ENCODE measurements at places on chromosomes 2 and 18. TPM values are rescaled to one million over a fixed set of nuclear protein-coding genes. Genes with fewer than 3 reads are reported as not detected.

GRCh38 chr18:46332921-46333341 lies 228.7 kb downstream of the HAUS1 start:
- H3K4me1 ChIP-seq: no peaks in the 10 kb centered on the region
- H3K27me3 ChIP-seq: no peaks in the 10 kb centered on the region
- no peak overlapping the region for H3K27ac ChIP-seq
- no peak for DNase-seq

GRCh38 chr2:88429929-88430328 lies 22.6 kb downstream of the FOXI3 start:
- no peaks in the 10 kb centered on the region for H3K27me3 ChIP-seq
- no peak overlapping the region for H3K4me3 ChIP-seq
- no peaks in the 10 kb centered on the region for H3K4me1 ChIP-seq
- no peak for DNase-seq
- no peak overlapping the region for H3K27ac ChIP-seq
- H3K36me3 ChIP-seq: no peaks in the 10 kb centered on the region

DNA sequence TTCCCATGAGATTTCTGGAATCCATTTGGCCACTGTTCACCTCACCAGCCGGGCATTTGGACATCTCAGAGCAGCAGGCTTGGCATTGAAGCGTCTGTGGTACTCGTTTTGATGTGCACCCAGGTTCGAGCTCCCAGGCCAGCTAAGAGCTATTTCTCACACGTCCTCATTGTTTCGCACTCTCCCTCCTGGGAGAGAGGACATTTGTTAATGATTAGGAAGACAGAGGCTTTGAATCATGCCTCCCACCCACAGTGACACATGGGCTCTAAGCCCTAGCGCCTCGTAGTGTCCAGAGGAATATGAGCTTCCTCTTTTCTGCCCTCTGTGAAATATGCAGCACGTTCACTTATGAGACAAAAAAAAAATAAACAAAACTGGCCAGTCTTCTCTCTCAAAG lies 361.8 kb downstream of the RND3 start:
- no peaks in the 10 kb centered on the region for H3K27me3 ChIP-seq
- no peaks in the 10 kb centered on the region for H3K4me1 ChIP-seq
- H3K4me3 ChIP-seq: no peak overlapping the region
- no peak overlapping the region for H3K27ac ChIP-seq
- no peaks in the 10 kb centered on the region for H3K36me3 ChIP-seq

GRCh38 chr2:219253753-219254589 lies at the start of gene TUBA4A:
Gene TUBA4A (minus strand): TSS chr2:219253918. CDS start chr2:219253858, 60 bp downstream.
- H3K27ac ChIP-seq: peak within 1 kb of the TSS; percentile 95
- H3K4me3 ChIP-seq: peak within 1 kb of the TSS; percentile 76
- peaks cover 7% of the 10 kb centered on the region for H3K36me3 ChIP-seq
- peaks cover 50% of the 10 kb centered on the region for H3K4me1 ChIP-seq
- DNase-seq: no peak

- DNase-seq: no peak
- no peak overlapping the region for H3K4me3 ChIP-seq
- no peaks in the 10 kb centered on the region for H3K36me3 ChIP-seq
- H3K4me1 ChIP-seq: no peaks in the 10 kb centered on the region
- no peaks in the 10 kb centered on the region for H3K27me3 ChIP-seq
Observed at GRCh38 chr2:143758629-143759330, 629.6 kb downstream of the ARHGAP15 start.

DNA sequence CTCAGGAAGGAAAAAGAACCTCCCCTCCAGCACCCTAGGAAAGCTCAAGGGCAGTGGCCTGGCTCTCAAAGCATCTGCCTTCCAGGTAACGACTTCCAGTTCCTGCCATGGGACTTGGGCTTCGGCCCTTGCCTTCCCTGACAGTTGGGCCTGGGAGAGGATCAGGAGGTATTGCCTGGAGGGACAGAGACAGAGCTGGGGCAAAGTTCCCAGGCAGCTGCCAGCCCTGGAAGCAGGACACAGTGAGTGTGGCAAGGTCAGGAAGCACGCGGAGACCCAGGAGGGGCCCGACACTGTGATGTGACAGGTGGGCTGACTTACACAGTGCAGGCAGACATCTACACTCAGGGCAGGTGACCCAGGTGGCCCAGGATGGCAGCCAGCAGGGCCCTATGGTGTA lies 87.5 kb upstream of the BOD1L2 start:
- no peaks in the 10 kb centered on the region for H3K27me3 ChIP-seq
- no peak overlapping the region for H3K4me3 ChIP-seq
- DNase-seq: no peak
- no peak overlapping the region for H3K27ac ChIP-seq
- no peaks in the 10 kb centered on the region for H3K36me3 ChIP-seq

DNA sequence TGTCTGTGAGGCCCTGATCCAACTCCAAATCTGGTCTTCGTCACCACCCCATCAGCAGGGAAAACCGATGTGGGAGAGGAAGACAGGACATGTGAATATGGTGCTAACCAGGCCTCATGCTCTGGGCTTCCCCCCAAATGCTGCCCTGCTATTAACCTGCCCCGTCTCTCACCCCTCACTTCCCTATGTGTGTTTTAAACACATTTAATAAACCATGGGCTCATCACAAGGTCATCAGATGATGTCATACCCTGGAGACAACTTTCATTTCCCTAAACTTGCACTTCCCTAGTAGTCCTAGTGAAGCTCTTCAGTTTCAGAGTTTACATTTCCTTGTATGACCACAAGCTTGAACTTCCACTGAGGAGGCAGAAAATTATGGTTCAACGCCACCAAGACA lies 49.9 kb downstream of the CD8B2 start:
- DNase-seq: no peak
- no peaks in the 10 kb centered on the region for H3K36me3 ChIP-seq
- no peak overlapping the region for H3K4me3 ChIP-seq
- no peaks in the 10 kb centered on the region for H3K4me1 ChIP-seq

- H3K36me3 ChIP-seq: no peaks in the 10 kb centered on the region
- H3K27me3 ChIP-seq: no peaks in the 10 kb centered on the region
- DNase-seq: no peak
- H3K4me1 ChIP-seq: no peaks in the 10 kb centered on the region
- no peak overlapping the region for H3K4me3 ChIP-seq
Observed at GRCh38 chr2:863732-864450, 86.8 kb upstream of the SNTG2 start.

DNA sequence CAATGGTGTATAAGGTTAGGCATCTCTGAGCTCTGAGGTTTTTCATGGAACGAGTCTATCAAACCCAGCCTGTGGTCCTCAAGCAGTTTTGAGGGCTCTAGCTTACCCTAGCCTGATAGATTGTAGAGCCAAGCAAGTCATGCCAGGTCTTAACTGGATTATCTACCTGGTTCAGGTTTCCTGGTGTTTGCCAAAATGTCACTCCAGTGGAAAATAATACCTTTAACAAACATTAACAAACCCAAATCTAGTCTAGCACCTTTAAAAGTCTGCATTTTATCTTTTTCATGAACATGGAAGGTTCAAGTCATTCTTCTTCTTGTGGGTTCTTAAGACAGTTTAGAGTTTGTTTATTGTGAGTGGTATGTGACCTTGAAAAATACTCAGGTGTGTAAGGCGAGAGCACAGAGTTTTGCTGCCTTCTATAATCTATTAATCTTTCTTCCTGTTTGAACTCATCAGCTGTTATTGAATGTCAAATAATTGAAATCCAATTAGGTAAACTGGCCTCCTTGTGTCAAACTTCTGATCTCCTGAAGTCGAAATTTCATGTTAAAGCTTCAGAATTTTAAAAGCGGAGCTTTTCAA lies 13.4 kb upstream of the ADGRF3 start:
- no peak for DNase-seq
- no peaks in the 10 kb centered on the region for H3K27me3 ChIP-seq
- no peaks in the 10 kb centered on the region for H3K4me1 ChIP-seq

DNA sequence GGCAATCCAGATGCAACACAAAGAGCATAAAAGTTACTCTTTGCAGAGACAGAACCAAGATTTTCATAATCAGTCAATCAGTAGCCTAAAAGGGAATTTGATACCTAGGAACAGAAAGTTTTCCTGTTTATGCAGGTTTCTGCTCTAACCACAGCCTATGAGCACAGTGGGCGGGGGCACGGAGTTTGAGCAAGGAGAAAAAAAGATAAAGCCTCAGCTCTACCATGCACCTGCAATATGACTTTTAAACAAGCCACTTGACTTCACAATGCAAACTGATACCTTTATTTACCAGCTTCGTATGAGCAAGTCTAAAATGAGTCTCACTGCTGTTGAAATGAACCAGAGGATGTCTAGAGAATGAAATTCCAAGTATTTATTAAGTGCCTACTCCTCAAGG lies 5.6 kb upstream of the LRATD1 start:
- H3K27ac ChIP-seq: no peak overlapping the region
- DNase-seq: no peak
- no peaks in the 10 kb centered on the region for H3K27me3 ChIP-seq
- H3K4me3 ChIP-seq: no peak overlapping the region
- no peaks in the 10 kb centered on the region for H3K4me1 ChIP-seq

GRCh38 chr18:44946529-44947113 lies 265.9 kb downstream of the SETBP1 start:
- no peaks in the 10 kb centered on the region for H3K27me3 ChIP-seq
- no peak overlapping the region for H3K27ac ChIP-seq
- DNase-seq: no peak
- H3K4me1 ChIP-seq: no peaks in the 10 kb centered on the region
- H3K36me3 ChIP-seq: peaks cover 9% of the 10 kb centered on the region

GRCh38 chr2:20040489-20041172 lies 10.8 kb downstream of the LAPTM4A start:
- H3K27ac ChIP-seq: no peak overlapping the region
- H3K4me1 ChIP-seq: peaks cover 51% of the 10 kb centered on the region
- peaks cover 27% of the 10 kb centered on the region for H3K36me3 ChIP-seq
- DNase-seq: no peak
- H3K27me3 ChIP-seq: no peaks in the 10 kb centered on the region

DNA sequence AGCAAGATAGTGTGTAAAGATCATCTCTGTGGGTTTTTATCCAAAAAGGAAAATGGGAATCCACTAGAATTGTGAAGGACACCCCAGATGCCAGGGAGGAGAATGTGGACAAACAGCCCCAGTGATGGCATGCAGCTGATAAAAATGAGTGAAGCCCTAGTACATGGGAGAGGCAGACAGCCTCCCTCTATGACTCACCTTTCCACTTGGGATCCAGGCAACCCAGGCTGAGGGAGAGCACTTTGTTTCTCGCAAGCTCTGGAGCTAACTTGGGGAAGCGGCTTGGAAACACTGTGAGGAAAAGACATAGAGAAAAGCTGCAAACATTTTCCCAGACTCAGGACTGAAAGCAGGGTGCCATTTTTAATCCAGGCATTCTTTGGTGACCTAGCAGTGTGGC lies 5.3 kb upstream of the FLACC1 start:
- peaks cover 2% of the 10 kb centered on the region for H3K4me1 ChIP-seq
- H3K36me3 ChIP-seq: peaks cover 10% of the 10 kb centered on the region
- DNase-seq: no peak
- no peaks in the 10 kb centered on the region for H3K27me3 ChIP-seq
- no peak overlapping the region for H3K4me3 ChIP-seq

DNA sequence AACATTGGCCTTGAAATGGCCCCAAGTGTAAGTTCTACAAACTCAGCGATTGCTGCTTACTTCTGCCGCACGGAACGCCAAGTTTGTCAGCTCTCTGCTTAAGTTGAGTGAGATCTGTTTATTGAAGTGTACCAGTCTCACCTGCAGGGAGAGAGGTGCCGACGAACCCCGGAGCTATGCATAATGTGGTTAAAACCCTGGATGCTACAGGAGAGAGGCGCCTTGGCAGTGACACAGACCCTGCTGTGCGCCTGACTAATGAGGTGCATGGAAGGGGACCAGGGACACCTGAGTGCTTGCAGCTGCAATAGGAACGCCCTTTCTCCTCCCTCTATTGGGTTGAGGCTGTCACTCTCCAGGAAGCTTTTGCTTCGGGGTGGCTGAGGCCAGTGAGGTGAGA lies 979 bp downstream of the SLC9A2 start:
- no peak overlapping the region for H3K27ac ChIP-seq
- DNase-seq: no peak
- no peaks in the 10 kb centered on the region for H3K36me3 ChIP-seq

DNA sequence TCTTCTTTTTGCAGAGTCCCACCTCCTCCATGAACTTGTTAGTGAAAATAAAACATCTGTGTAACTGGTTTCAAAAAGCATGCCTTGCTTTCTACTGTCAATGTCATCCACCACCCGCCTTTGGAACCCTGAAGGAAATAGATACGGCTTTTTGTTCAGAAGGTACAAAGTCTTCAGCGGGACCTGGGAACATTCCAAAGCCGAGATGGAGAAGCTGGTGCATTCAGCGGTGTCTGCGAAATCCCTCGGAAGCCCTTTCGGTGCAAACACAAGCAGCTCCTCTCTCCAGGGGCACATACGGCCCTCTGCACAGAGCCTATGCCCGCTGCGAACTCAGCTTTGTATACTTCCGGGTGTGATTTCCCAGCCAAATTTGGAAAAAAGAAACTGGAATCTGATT lies 555.8 kb upstream of the SALL3 start:
- H3K27me3 ChIP-seq: no peaks in the 10 kb centered on the region
- H3K4me1 ChIP-seq: no peaks in the 10 kb centered on the region
- DNase-seq: no peak
- no peak overlapping the region for H3K4me3 ChIP-seq
- H3K36me3 ChIP-seq: no peaks in the 10 kb centered on the region

- H3K4me1 ChIP-seq: no peaks in the 10 kb centered on the region
- no peak for DNase-seq
- H3K36me3 ChIP-seq: no peaks in the 10 kb centered on the region
- no peak overlapping the region for H3K4me3 ChIP-seq
- H3K27ac ChIP-seq: no peak overlapping the region
Observed at GRCh38 chr2:7694076-7694985, 777.1 kb downstream of the RNF144A start.

GRCh38 chr2:71605173-71605641 lies 151.8 kb downstream of the DYSF start:
- H3K36me3 ChIP-seq: no peaks in the 10 kb centered on the region
- no peak overlapping the region for H3K27ac ChIP-seq
- no peaks in the 10 kb centered on the region for H3K4me1 ChIP-seq
- DNase-seq: no peak
- no peak overlapping the region for H3K4me3 ChIP-seq
- H3K27me3 ChIP-seq: no peaks in the 10 kb centered on the region

The SPR gene
- total RNA-seq: 26.1 TPM

The STPG4 gene
- not detected for total RNA-seq

The TSGA10 gene
- 8.8 TPM for total RNA-seq

The ZSWIM2 gene
- not detected for total RNA-seq

The CELF4 gene
- not detected for total RNA-seq

The FMNL2 gene
- 30.6 TPM for total RNA-seq

The CRYBA2 gene
- not detected for total RNA-seq

The PLEKHA3 gene
- 22.5 TPM for total RNA-seq

The IL18RAP gene
- 1.4 TPM for total RNA-seq

The SRD5A2 gene
- total RNA-seq: not detected

The TLX2 gene
- total RNA-seq: not detected

The LIMS4 gene
- 24.6 TPM for total RNA-seq
